ENCODE measurements at places on chromosomes 2 and 18.

GRCh38 chr18:31950583-31950982 is 7.7 kb upstream of the TRAPPC8 start:
- no peak for DNase-seq

DNA sequence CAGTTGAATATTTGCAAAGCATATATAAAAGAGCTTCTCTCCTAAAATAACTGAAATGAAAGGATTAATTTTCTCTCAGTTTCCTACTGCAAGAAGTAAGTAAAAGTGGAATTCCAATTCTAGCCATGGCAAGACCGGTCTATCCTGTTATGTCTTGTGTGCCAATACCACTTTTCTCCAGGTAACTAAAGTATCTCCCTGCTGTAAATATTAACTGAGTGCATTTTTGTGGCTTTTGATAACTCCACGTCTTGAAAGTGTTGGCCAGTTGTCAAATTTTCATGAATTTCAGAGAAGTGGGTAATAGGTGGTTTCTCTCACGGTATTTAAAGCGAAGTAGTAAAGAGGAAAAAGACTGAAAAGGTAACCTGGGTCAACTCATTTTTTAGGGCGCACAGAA is 225.9 kb downstream of the NEDD4L start:
- no peak for DNase-seq

- DNase-seq: no peak
Observed at GRCh38 chr2:68643011-68643873, at the start of gene PROKR1. Gene PROKR1, plus strand, starts transcription at chr2:68643579. Its CDS starts 2,243 bp downstream, at chr2:68645822.

GRCh38 chr2:217165547-217165946 is 305.7 kb upstream of the TNP1 start:
- DNase-seq: no peak

GRCh38 chr2:240917684-240918257 is 11.6 kb downstream of the CROCC2 start:
- no peak for DNase-seq

DNA sequence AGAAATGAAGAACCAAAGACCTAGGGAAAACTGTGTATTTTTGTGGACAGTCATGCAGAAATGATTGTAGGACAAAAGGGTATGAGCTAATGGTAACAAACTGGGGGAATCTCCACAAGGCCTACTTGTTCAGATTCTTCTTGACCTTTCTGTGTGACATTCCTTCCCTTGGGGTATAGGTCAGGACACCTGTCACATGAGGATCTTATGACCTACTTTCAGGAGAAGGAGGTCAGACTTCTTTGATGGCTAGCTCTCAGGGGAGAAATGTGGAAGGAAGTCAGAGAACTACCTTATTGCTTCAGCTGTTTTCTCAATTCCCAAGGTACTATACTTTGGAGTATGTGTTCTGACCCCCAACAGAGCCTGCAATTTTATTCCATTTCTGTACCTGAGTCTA is 40.7 kb upstream of the TANK start:
- no peak for DNase-seq

DNA sequence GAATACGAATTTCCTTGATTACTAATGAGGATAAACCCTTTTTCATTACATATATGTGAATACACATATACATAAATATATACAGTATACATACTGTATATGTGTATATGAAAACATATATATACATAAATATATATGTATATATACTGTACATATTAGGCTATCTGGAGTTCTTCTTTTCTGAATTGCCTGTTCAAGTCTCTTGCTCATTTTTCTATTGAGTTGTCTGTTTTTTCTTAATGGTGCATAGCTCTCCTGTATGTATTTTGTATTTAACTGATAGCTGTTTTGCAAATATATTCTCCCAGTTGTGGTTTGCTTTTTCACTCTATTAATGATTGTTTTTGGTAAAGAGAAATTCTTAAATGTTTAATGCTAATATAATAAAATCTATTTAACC is 8.9 kb upstream of the GCFC2 start:
- no peak for DNase-seq

- DNase-seq: no peak
Observed at GRCh38 chr2:110708455-110708854, 23.9 kb upstream of the ACOXL start.

- DNase-seq: no peak
Observed at GRCh38 chr2:241354668-241355658, 1.1 kb upstream of the FARP2 start.
